ENCODE measurements at places on chromosomes 12 and 14.

DNA sequence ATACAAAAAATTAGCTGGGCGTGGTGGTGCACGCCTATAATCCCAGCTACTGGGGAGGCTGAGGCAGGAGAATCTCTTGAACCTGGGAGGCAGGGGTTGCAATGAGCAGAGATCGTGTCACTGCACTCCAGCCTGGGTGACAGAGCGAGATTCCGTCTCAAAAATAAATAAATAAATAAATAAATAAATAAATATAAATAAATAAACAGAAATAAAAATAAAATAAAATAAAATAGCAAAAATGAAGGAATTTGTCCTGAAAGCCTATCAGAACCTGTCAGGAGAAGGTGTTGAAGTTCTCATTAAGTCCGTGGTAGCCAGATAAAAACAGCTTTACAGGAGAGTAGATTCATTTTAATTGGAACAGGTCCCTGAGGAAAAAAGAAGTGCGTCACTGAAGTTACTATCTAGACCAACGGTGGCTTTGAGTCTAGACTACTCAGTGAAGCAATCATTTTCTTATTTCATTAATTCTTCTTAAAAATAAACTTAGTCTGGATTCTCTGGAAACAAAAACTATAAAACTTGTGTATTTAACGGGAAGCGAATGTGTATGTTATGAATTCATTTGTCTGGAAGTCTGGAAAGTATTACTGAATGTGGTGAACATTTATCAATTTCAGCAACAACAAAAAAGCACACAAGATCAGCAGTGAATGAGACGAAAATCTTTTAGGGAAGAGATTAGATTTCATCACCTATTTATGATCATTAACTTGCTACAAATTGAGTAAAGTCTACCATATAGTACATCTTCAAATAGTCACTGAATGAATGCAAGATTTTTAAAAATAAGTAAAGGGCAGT, 248.5 kb upstream of the PDE3A start:
- DNase-seq = no peak

DNA sequence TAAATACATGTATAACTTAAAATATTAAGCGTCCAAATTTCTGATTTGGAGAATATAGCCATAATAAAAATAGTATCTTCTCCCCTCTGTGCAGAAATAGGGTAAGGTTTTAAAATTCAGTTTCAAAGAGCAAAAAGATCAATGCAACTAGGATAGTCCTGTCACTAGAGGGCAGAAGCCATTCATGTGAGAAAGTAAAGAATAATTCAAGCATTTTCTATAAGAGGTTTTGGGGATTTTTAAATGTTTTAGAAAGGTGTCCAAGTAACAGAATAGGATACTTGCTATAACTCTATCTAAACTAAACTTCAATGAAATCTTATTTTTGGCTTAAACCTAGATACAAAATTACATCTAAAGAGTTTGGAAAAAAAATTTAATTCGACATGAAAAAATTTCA, 50.3 kb downstream of the ADAMTS20 start:
- peak; percentile 3 for DNase-seq

DNA sequence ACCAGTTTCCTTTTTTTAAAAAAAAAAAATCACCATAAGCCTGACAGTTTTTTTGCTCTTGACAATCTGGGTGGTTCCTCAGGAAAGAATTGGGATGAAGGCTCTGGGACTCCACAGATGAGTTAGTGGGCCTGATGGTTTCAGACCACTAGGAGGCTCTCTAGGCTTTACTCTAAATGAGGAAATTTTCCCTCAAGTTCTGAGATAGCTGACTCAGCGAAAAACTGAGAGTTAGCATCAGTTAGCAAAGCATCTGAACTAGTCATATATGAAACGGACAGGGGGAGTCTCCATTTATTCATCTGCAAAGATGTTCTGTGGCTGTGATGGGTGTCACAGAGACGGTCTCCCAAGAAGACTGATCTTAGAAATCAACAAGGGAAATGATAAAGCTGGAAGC, 314.3 kb upstream of the OR4E1 start:
- DNase-seq = no peak

- DNase-seq = no peak
Observed at GRCh38 chr12:19323805-19324204, 115.5 kb upstream of the AEBP2 start.

GRCh38 chr12:5032821-5033220, 10.9 kb upstream of the KCNA5 start:
- no peak for DNase-seq

DNA sequence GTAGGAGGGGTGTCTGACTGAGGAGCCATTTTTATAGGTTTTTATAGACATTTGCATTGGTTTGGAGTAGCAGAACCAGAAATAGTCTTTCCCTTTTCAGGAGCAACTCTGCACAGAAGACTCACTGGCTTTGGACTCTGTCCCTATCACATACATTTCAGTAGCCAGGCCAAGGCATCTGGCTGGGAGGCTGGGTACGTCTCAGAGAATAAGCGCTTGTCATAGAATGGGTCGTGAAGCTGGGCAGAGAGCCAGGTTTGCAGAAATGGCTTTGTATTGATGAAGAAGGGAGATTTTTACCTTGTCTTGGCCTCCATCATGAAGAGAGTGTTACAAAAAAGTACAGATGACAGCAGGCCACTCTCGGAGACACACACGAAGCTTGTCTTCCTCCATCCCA, 98.6 kb downstream of the CACNA1C start:
- no peak for DNase-seq

GRCh38 chr12:58176296-58176869, 235.0 kb downstream of the ATP23 start:
- DNase-seq = no peak

GRCh38 chr12:92073094-92073493, 72.6 kb downstream of the BTG1 start:
- no peak for DNase-seq

- no peak for DNase-seq
Observed at GRCh38 chr12:47970843-47971242, 7.4 kb downstream of the TMEM106C start.

DNA sequence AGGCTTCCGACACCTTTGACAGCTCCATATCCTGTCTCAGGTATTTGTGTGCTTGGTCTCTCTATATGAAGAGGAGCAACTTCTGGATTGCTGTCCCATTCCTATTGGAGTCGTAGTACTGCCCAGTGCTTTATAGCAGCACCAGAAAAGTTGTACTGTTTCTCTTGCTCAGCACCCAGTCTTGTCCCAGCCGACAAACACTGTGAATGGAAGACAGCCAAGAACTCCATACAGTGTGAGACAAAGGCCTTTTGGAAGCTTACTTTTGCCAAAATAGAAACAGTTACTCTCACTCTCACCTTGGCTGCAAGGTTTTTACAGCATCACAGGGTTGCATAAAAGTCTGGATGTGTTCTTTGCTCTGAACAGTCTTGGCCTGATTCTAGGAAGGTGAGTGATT, 105.3 kb downstream of the TGFB3 start:
- DNase-seq = no peak

DNA sequence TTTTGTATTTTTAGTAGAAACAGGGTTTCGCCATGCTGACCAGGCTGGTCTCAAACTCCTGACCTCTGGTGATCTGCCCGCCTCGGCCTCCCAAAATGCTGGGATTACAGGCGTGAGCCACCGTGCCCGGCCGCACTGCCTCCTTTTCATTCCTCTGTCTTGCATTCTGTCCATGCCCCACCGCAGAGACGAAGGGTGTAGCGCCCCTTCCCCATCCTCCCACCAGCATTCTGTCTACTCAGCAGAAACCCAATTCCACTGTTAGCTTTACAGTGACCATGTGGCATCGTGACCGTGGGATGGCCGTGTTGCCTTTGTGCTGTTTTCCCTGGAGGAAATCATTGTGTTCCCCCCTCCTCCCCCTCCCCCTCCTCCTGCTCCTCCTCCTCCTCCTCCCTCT, 10.3 kb downstream of the TEX22 start:
- no peak for DNase-seq

DNA sequence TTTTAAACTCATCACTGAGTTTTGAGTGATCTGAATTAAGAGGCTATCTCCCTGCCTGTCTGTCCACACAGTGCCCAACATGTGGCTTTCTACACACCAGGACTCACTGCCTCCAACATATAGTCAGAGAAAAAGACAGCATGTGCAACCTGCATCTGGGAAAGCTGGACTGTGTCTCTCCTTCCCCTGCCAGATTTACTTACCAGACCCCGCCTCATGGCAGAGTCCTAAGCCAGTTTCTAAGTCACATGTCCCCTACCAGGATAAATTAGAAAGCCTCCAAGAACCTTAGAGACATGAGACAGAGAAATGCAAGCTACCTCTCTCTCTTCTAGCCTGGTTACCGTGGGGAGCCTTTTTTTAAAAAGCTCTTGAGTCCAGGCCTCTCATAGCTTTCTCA, 2.7 kb upstream of the HDAC7 start:
- DNase-seq = no peak

- DNase-seq = no peak
Observed at GRCh38 chr14:75158843-75159614, 17.4 kb downstream of the TMED10 start.

- peak; percentile 95 for DNase-seq
Observed at GRCh38 chr14:35385042-35385839, 19.3 kb downstream of the NFKBIA start.

DNA sequence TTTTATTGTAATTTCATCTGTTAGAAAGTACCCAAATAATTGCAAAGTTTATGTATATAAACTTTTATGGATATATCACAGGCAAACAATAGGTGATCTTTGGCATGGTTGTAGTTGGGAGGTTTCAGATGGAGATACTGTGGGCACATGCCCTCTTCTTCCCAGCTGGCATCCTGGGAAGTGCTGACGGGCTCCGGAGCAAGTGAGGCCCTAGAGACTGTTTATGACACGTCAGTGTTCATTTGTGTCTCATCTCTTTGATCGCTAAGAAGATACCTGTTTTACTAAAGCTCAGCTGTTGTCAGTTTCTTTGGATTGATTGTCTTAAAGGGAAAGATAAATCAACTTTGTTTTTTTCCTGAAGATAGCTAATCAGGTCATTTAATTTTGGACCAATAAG, 287.6 kb downstream of the FBXL14 start:
- no peak for DNase-seq

GRCh38 chr12:10554228-10554755, 48.6 kb downstream of the EIF2S3B start:
- DNase-seq = no peak

DNA sequence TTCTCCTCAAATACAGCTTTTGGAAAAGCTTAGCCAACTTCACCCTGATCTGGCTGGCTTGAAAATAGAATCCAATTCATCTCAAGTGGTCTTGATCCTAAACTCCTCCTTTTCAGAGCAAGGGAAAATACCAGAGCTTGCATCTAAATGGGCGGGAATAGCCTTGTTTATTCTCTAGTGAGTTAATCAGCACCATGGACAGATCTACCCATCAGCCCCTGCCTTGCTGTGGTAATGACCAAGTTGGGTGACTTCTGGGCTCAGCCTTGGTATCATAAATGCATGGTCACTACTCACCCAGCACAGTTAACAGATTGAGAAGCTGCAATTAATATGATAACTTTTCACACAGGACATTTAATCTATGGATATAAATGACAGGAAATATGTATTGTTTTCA, 196.6 kb downstream of the GLT1D1 start:
- DNase-seq = no peak

- no peak for DNase-seq
Observed at GRCh38 chr14:77086017-77086727, 11.9 kb upstream of the CIPC start.

GRCh38 chr14:63840981-63841380, 11.8 kb upstream of the SYNE2 start:
- DNase-seq = no peak

GRCh38 chr14:89746654-89747053, 207.9 kb downstream of the EFCAB11 start:
- DNase-seq = no peak

GRCh38 chr12:120725151-120725658, 421 bp upstream of the ACADS start:
- no peak for DNase-seq

DNA sequence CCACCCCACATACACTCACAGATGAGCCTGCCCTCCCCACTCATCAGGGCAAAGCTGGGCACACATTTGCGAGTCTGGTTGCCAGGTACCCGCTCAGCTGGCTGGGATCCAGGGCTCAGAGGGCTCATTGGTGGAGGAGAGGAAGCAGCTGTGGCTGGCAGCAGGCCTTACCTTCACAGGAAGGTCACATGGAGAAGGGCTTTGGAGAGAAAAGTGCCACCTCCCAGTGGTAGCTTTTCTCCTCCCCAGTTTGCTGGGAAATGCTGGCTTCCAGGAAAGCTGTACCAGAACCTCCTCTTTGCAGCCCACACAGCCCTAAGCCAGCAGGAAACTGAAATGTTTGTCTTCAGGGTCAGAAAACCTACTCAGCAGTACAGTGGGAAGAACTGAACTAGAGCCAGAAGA, 55.6 kb downstream of the LGMN start:
- no peak for DNase-seq

DNA sequence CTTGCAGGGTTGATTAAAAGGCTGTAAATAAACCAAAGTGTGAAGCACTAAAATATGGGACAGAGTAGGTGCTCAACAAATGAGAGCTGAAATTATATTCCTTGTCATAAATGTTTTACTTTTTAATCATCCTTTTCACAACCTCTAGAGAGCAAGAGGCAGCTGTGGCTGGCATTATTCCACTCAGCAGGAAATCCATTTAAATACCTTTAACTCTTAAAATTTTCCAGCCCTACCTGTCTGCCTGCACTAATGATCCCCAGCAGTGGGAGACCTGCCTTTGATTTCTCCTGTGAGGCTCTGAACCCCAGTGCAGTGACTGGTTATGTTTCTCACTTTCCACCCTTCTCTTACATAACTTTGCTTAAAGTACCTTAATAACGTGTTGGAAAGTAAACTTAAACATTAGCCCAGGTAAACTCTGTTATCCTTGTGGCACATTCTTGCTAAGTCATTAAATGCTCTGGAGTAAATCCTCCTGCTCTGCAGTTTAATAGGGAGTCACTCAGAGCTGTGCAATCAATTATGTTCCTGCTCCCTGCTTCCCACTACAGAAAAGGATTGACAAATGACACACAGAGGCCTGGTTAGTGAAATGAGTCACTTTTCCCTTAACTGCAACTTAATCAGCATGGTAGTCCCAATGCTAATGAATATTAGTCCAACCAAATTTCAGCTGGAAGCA, 755.7 kb upstream of the USP15 start:
- DNase-seq = no peak

GRCh38 chr12:24728366-24728765, 220.5 kb downstream of the BCAT1 start:
- no peak for DNase-seq

DNA sequence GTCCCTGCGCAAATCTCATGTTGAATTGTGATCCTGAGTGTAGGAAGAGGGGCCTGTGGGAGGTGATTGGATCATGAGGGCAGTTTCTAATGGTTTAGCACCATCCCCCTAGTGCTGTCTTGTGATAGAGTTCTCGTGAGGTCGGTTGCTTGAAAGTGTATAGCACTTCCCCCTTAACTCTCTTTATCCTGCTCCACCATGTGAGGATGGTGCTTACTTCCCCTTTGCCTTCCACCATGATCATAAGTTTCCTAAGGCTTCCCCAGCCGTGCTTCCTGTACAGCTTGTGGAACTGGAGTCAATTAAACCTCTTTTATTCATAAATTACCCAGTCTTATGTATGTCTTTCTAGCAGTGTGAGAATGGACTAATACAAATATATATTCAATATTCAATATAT, 303.7 kb upstream of the SEL1L start:
- DNase-seq = no peak
